AG10803 (cell line): ENCODE measurements at places on chromosomes 5 and 9.

GRCh38 chr9:19656704-19657103 is 132.1 kb downstream of the SLC24A2 start:
- DNase-seq: no peak

DNA sequence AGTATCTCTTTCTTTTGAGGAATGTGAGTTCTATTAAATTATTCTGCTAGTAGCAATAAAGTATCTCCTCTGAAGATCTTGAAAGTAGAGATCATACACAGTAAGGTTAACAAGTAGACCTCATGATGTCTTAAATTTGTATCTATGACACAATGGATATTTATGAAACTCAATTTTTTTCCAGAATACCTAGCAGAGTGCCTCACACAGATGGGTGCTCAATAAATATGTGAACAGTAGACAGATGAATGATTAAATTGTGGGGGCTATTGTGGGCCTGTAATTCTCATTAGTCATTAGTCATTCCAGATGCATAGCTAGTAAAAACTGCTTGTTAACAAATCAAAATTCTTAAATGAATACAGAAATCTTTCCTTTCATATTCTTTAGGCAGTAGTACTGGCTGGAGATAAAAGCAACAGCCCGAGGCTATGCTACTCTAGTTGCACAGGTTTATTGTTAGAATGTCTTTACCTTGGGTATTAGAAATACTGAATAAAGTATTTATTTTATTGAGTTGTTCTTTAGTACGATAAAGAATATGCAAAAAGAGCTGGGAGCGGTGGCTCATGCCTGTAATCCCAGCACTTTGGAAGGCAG is 22.0 kb downstream of the CHD1 start:
- DNase-seq: no peak

DNA sequence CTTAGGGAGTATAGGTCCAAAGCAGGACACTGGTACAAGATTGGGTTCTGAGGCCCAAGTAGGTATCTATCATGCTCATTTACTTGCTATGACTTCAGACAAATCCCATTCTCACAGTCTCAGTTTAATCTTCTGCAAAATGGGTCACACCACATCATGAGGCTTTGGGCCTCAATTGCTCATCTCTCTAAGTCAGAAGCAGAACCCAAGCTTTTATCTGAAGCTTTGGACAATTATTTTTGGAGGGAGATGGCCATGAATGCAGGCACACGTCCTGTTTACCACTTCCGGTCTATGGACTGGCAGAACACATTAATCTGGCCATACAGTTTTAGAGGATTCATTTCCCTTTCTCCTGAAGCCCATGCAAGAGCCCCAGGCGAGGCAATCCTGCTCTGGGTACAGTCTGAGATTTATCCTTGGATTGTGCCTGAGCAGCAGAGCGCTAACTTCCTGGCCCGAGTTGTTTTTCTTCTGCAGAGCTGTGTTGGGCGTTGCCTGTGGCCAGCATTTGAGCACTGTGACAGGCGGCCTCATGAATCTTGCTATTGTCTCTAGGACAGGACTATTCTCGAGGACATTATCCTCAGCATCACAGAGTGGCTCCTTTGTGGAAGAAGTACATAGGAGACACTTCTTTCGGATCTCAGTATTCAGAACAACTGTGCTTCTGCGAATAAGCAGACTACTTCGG is 16.1 kb downstream of the SLC22A4 start:
- peak; percentile 17 for DNase-seq

GRCh38 chr9:132011896-132012295 is 67.8 kb downstream of the MED27 start:
- DNase-seq: no peak
